Right ventricle myocardium inferior (tissue), 1 donor: ENCODE measurements at places on chromosomes 4 and X. TPM values are rescaled to one million over a fixed set of nuclear protein-coding genes. Genes with fewer than 3 reads are reported as not detected.

DNA sequence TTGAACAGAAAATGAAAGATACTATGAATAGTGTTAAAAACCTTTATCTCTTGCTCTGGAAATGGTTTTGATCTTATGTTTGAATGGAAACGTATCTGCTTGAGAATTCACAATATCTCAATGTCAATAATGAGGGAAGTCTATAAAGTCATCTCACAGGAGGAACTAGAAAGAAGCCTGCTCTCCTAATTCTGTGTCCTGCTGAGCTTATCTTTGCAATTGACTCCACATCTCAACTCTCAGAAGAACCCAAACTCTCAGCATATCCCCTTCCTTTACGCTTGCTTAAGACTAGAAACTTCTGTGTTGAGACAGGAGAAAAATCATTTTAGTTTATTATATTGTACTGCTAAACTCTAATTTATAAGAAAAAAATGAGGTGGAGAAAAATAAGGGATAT, 8.3 kb upstream of the PF4V1 start:
- DNase-seq, result no peak

DNA sequence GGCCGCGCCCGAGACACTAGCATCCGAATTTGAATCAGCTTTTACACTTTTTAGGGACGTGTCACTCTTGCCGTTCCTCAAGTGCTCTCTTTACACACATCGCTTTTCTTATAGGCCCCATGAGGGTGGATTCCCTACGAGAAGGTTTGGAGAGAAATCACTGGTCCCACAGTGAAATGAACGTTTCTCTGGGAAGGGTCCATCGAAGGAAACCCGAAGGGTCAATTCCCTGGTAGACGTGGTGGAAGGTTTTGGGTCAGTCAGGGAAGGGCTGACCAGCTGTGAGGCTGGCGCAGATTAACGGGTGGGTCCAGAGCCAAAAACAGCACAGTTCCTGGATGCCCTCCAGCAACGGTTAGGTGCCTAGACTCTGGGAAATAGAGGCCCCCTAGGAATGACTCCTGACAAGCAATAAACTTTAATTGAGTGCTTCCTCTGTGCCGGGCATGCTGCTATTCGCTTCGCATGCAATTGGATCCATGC, 35.9 kb downstream of the ETDC start:
- DNase-seq, result no peak

DNA sequence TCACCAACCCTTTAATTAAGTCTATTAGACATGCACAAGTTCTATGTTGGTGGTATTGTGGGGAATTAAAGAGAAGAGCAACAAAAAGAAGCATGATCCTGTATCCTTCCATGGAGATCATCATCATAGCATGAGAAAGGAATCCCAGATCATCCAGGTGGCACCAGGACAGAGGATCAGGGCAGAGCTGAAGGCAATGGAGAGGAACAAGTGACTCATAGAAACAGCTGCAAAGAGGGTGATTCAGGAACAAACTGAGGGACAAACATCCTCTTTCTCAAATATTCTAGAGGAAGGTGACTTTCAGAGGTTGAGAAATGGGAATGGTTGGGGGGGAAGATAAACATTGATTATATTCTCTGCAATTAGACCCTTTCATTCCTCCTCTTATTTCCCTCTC, 105.5 kb upstream of the OTUD4 start:
- DNase-seq, result no peak

DNA sequence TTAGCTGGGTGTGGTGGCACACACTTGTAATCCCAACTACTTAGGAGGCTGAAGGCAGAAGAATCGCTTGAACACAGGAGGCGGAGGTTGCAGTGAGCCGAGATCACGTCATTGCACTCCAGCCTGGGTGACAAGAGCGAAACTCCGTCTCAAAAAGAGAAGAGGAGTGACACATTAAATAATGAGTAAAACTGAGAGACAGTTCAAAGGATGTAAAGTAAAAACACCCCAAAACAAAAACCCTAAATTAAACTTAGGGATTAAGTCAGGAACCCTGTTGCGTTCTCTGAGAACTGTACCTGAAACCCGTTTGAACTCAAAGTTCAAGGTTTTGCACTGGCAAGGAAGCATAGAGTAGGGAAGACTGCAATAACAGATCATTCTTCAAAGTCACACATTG, 141.7 kb downstream of the BRWD3 start:
- no peak for DNase-seq

- no peak for DNase-seq
Measured at GRCh38 chr4:183141997-183142396, 42.9 kb downstream of the WWC2 start.

DNA sequence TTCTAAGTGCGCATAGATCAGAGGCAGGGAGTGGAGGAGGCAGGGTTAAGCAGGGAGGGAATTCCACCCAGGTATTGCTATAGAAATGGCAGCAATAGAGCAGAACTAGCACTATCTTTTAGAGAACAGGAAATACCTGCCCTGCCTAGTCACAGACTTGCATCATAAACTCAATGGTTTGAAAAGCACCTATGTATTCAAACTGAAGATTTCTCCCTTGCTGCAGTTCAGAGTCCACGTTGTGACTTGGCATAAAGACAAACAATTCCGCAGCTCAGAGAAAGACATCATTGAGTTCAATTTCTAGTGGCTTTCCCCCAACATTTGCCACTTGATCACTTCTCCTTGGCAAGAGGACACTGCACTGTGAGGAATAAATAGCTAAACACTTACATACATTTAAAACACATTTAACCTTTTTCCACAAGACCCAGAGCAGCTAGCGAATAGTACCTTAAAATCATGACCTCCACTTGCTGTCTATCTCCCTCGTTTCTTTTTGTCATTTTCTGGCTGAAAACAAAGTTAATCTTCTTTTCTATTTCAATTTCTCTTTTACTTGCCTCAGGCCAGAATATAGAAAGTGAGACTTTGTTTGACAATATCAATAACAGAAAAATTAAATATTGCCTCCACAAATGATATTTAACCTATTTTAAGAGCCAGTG, 42.4 kb downstream of the SLC7A11 start:
- DNase-seq, result no peak

- no peak for DNase-seq
Measured at GRCh38 chr4:140257461-140258305, 103.7 kb upstream of the MAML3 start.

DNA sequence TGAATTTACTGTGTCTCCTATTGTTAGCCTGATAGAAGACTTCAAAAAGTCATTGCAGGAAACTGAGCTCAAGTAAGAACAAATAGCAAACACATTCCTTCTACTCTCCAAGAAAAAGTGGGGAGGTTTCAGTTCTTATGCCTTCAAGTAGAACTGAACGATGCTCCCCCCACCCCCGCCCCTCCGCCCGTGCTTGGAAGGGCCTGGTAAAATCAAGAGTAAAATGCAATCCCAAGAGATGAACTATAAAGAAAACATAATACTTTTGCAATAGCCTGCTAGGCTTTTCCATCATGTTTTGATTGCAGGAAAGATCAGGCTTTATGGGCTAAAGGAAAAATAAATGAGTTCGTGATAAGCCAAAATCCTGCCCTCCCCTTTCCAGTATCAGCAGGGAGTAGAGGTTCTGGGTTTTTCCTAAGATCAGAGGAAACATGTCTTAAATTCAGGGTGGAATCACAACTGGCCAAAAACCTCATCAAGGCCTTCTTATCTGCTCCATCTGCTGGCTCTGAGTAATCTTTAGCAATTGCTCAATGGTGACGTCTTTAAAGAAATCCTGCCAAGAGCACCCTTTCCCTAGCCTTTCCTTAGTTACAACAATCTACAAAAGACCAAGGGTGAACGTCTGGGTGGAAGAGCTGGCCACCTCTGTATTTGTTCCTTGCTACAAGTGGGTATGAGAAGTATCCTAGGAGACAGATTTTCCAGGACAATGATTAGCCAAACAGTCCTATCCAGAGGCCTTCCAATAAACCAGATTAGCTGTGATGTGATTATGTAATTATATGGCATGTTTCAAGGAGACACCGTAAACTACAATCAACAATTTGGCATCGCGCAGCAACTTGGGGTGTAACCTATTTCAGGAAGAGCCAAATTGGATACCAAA, 66.3 kb upstream of the FAM9C start:
- DNase-seq, result no peak

DNA sequence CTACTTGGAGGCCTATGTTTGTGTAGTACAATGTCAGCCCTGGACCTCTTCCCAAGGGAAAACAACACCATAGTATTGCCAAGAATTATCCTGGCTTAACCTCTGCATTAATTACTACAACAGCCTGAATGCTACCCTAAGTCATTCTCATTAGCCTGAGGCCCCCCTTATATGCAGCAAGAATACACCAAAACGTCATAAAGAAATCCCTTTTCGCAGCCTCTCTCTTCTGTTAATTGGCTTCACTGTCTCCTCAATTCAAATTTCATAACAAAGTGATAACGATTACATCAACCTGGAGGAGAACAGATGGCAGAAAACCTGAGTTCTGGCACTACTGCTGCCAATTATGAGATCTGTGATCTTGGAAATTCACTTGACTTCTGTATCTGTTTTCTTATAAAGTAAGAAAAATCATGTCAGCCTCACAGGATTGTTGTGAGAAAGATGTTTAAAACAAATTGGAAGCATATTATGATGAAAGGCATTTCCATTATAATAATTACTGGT, 1663.1 kb downstream of the STIM2 start:
- no peak for DNase-seq

DNA sequence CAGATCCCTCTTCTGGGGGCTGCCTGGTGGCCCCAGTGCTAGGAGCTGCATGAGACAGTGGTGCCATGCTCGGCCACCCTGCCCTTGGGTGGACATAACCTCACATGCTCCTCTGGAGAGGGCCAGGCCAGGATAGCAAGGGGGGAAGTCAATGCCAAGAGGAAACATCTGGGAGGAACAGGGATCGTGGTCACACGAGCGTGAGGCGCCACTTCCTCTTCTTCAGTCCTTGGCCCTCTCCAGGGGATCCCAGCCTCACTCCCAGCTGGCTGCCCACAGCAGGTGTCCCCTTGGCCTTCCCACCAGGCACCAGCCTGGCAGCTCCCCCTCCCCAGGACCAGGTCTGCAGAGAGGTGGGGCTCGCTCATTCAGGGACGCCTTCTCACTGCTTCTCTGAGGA, 28.6 kb downstream of the TBC1D14 start:
- peak; percentile 82 for DNase-seq

DNA sequence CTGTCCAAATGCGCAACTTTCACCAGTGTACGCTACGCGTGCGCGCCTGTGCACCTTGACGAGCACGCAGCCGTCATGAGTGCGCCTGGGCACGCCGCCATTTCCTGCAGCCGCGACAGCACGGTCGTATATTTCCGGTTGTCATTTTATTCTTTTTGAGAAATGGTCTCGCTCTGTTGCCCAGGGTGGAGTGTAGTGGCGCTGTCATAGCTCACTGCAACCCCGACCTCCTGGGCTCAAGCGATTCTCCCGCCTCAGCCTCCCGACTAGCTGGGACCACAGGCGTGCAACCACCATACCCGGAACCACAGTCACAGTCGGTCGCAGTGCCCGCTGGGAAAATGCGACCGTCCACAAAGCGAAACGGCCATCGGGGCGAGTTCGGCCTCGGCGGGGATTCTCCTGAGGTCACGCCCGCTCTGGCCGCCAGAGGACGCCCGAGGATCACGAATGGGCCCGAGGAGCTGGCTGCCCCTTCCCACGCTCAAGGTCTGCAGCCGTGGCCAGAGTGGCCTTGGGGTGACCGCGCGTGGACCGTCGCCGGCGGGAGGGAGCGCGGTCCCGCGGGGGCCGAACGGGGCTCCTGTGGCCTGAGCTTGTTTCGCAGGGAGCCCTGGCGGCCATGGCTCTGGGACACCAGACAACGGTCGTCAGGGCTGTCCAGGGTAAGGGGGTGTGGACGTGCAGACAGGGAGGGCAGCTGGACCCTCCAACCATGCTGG, 23.7 kb upstream of the PNMA3 start:
- peak; percentile 89 for DNase-seq

GRCh38 chr4:168688584-168688983, 191.7 kb downstream of the PALLD start:
- no peak for DNase-seq

- no peak for DNase-seq
Measured at GRCh38 chrX:57070185-57070984, 51.0 kb downstream of the SPIN2B start.

DNA sequence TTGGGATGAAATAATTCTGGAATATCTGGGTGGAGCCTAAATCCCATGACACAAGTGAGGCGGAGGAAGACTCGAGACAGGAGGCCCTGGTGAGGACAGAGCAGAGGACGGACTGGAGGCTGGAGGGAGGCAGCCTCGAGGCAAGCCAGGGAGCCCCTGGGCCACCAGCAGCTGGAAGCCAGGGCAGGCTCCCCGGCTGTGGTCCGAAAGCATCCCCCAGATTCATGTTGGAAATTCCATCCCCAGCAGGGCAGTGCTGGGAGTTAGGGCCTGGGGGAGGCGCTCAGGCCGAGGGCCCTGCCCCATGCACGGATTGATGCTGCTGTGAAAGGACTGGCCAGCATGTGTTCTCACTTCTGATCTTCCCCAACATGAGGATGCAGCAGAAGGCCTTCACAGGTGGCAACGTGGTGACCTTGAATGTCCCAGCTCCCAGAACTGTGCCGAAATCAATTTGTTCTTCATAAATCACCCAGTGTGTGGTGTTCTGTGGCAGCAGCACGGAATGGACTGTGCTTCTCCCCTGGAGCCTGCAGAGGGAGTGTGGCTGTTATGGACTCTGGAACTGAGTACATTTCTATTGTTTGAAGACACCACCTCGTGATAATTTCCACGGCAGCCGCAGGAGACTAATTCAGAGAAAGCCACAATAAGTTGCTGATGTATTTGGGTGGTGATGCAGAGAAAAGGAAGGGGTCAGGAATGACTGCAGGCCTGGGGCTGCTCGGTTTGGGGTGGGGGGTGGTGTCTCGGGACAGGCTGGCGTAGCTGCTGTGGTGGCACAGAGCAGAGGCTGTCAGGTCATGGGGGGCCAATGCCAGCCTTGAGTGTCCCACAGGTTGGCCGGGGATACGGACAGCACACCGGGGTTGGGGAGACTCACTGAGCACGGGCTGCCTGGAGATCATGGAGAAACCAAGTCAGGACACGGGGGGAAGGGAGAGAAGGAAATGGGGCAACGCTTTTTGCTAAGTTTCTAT, 56.9 kb downstream of the PCGF3 start:
- peak; percentile 49 for DNase-seq

DNA sequence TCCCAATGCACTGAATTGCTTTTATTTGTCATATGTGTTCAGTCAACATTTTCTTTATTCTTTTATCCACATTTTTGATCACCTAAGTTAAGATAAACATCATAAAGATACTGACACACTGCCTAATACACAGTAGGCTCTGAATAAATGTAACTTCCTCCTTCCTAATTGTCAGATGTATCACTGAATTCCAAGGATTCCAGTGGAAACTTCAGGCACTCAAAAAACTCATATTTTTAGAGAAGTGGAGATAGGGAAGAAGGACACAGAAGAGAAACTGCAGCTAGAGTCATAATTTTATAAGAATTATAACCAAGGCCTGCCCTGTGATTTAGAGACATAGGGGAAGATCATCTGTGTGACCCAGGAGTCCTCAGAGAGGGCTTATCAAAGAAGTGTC, 753.3 kb downstream of the ADGRL3 start:
- no peak for DNase-seq

NDUFA1 gene
- 683 TPM for total RNA-seq

ADH7 gene
- total RNA-seq, result not detected

DDX3X gene
- 123 TPM for total RNA-seq

NPNT gene
- total RNA-seq, result 4.7 TPM

PDZD11 gene
- 33.9 TPM for total RNA-seq

NPY5R gene
- not detected for total RNA-seq
